Activated naive CD4-positive, alpha-beta T cell treated with anti-CD3 and anti-CD28 coated beads, Interleukin-2, amount 50 U/mL, for 16 hours (primary cell): ENCODE measurements at places on chromosomes 7 and 10.

- no peak for DNase-seq
Observed at GRCh38 chr10:131199646-131200045, 111.9 kb downstream of the TCERG1L start.

GRCh38 chr10:112246-112645, 23.0 kb upstream of the ZMYND11 start:
- DNase-seq: no peak

- DNase-seq: no peak
Observed at GRCh38 chr10:26457088-26457487, 18.9 kb downstream of the APBB1IP start.

DNA sequence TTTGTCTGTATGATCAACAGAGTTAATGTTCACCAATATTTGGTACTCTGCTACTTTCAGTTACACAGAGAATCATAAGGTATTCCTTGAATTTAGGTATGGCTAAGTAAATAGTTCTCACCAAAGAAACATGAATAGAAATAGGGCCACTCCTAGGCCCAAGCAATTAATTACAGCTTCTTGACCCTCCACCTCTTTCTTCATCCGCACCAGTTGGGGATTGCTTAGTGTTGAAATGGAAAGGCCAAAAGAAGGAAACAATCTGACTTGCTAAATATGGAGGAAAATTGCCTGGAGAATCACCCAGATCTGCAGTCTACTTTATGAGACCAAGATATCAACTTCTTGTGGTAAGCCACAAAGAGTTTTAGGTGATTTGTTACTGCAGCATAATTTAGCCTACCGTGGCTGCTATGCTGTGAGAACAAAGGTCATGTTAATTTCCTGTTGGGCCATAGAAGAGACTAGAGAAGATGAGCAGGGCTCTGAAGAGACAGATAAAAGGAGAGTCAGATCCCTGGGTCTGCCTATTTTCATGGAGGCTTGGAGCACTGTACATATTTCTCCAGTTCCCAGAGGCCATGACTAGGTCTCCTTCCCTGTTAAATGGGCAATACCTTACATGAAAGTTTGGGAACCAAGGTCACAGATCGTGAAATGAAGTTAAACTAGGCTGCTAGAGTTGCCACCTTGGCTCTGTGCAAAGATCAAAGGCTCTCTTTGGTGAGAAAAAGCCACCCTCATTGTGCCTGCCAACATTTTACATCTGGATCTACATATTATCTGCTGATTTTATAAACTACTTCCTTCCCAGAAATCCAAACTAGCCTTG, 93.3 kb upstream of the GDF10 start:
- no peak for DNase-seq

- no peak for DNase-seq
Observed at GRCh38 chr10:2951235-2951835, 116.0 kb upstream of the PFKP start.

- DNase-seq: no peak
Observed at GRCh38 chr7:159071260-159071659, 73.4 kb downstream of the VIPR2 start.

DNA sequence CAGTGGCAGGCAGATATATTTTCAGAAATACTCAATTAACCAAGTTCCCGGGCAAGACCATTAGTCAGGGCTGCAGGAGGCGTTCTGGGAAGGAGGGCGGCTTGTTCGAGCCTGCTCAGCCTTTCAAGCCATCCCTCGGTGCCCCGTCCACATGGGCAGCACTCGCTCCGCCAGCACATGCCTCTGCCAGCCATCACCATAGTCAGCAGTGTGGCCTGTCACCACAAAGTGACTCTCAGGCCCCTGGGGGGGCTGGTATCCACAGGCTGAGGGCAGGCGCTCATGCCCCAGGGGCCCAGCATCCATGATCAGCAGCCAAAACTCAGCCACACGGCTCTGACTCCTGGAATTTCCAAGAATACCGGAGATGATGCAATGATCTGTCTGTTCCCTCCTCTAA, 81.9 kb downstream of the CHST15 start:
- no peak for DNase-seq

DNA sequence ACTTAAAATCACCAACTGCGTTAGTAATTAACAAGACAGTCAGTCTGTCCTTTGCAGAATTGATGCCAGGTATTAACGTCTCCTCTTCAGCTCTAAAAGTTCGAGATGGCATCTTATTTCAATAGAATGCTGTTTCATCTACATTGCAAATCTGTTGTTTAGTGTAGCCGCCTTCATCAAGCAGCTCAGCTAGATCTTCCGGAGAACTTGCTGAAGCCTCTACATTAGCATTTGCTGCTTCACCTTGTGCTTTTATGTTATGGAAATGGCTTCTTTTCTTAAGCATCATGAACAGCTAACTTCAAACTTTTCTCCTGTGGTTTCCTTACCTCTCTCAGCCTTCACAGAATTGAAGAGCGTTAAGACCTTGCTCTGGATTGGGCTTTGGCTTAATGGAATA, 95.5 kb upstream of the FAM20C start:
- DNase-seq: no peak

DNA sequence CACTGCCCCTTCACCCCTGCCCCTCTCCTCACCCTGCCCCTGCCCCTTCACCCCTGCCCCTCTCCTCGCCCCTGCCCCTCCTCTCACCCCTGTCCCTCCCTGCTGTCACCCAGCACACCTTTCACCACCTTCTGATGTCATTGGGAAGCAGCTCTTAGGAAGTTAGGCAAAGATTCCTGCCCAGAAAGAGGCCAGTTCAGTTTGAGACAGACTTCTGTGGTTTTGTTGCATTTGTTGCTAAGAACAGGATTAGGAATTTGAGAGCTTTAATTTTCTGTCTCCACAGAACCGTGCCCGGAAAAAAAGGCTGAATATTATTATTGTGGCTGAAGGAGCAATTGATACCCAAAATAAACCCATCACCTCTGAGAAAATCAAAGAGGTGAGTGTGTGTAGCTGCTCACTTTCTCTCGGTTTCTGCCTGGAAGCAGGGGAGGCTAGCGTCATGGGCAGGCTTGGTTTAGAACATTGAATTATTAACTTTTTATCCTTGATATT, 39.6 kb downstream of the PFKP start:
- DNase-seq: no peak
